ENCODE measurements at places on chromosomes 5 and 9.

DNA sequence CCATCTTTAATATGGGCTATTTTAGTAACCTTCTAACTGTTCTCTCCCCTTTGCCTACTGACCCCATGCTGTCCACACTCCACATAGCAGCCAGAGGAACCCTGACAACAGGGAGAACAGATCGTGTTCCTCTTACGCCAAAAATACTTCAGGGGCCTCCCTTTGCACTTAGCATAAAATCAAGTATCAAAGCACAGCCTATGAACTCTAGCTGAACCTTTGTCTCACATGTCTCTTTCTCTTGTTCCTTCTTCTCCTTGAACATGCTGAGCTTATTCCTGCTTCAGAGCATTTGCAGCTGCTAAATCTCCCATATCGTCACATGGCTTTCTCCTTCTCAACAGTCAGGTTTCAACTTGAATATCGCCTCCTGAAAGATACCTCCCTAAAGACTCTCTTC lies 698.8 kb upstream of the C9orf72 start:
- no peak for DNase-seq

DNA sequence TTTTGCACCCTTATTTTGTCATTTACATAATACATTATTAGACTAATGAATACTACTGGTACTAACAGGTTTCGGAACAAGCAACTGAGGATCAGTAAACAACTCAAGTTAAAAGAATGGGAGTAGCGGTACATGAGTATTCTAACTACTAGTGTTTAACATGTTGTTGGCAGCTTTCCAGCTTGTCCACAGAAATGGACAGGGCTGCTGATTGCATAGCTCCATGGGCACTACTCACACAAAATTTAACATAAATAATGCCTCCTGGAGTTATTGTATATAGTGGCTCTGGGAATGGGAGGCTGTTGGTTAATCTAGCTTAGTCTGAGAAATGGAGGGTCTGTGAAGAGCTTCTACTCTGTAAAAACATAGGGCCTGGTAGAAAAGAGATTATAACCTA lies 6.7 kb downstream of the NCBP1 start:
- DNase-seq: no peak

DNA sequence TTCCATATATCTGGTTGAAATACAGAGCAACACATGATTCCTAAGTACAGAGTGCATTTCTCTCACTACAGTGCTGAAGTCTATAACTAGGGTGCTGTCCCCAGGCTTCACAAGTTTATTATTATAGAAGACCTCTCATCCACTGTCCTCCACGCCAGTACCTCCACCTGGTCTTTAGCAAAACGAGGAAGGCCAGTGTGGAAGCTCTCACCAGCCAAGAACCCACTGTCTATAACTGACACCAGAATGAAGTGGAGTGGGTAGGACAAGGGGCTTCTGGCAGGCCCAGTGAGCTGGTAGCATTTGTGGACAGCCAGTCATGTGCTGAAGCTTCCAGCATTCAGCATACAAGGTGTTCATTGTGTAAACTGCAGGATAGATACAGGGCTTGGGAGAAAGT lies 430.7 kb downstream of the GADD45G start:
- DNase-seq: no peak

DNA sequence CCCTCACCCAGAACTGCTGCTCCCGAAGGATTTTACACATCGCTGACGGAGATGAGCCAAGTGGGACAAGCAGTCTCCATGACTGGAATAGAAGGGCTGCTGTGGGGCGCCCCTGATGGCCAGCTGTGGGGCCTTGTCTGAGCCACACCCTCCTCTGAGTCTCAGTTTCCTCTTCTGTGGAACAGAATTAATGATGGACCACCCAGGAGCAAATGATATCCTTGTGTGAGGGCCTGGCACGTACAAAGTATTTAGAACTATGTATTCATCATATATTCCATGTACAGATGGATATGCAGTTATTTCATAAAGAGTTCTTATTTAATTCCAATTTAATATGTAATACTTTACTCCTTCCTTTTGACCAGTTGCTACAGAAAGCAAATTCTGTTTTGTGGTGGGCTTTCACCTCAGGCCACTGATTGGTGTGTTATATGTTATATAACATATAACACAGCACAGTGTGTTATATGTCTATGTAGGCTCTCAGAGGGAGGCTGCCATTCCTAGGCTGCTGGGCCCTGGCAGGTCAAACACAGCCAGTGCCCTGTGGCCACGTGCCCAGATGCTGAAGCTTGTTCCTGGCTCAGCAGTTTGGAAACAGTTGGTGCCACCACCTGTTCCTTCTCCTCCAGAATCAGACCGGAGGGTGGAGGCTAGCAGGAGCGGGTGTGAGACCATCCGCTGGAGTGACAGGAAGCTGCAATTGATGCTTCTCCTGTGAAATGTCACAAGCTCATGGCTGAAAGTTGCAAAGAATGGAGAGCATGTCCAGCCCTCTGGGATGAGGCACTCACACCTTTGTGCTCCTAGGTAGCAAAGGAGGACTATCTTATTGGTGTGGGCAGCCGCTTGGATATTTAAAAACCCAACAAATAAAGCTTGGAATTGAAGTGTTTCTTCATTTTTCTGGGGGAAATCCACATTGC lies 4.4 kb upstream of the FGD3 start:
- no peak for DNase-seq

GRCh38 chr5:172911628-172911880 lies 47.7 kb upstream of the RPL26L1 start:
- DNase-seq: no peak

- DNase-seq: no peak
Measured at GRCh38 chr5:79990205-79990597, 861 bp downstream of the MTX3 start.

DNA sequence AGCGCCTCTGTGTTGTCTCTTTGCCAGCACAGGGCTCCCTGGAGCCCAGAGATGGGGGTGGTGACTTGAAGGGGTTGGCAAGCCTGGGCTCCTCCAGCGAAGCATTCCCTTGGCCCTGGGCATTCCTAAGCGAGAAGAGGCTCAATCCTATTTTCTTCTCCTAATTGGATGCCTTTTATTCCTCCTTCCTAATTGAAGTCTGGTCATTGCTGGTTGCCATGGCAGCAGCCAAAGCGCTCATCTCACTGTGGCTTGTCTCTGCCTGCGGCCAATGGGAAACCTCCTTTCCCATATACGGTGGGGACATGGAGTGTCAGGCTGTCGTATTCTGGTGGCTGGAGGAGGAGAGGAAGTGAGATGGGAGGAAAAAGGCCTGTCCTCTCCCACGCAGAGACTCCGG lies 52.3 kb upstream of the RARS1 start:
- no peak for DNase-seq

GRCh38 chr5:97838214-97838613 lies 655.2 kb upstream of the RIOK2 start:
- no peak for DNase-seq

DNA sequence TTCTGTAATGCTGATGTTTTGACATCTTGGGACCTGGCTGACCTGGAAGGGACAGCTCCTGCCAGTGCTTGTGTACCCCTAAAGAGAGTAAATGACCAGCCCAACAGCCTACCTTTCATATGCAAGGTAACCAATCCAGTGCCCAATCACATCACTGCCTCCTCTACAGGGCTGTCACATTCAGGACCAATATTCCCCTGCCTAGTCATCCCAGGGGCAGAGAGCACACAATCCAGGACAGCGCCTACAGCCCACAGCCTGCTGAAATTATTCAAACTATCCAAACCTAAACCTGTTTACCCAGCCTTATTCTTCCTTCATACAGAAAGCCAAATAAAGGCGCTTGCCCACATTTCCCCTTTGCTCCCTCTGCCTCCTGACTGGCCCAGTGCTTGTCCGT lies 284.1 kb downstream of the CTNND2 start:
- DNase-seq: no peak

- DNase-seq: no peak
Measured at GRCh38 chr5:81268521-81269196, 32.7 kb upstream of the ZCCHC9 start.

- no peak for DNase-seq
Measured at GRCh38 chr9:33249983-33250382, 10.0 kb downstream of the SPINK4 start.

GRCh38 chr5:150540615-150541396 lies 32.9 kb downstream of the NDST1 start:
- DNase-seq: no peak

GRCh38 chr5:111738118-111738517 lies 18.9 kb downstream of the NREP start:
- DNase-seq: no peak

- DNase-seq: no peak
Measured at GRCh38 chr9:132945186-132946130, 1.0 kb upstream of the TSC1 start.

GRCh38 chr5:179343719-179344430 lies 1.4 kb downstream of the ADAMTS2 start:
- no peak for DNase-seq

- DNase-seq: no peak
Measured at GRCh38 chr5:137122075-137122474, 377.1 kb downstream of the SPOCK1 start.

- no peak for DNase-seq
Measured at GRCh38 chr5:83848941-83849340, 128.3 kb upstream of the HAPLN1 start.

DNA sequence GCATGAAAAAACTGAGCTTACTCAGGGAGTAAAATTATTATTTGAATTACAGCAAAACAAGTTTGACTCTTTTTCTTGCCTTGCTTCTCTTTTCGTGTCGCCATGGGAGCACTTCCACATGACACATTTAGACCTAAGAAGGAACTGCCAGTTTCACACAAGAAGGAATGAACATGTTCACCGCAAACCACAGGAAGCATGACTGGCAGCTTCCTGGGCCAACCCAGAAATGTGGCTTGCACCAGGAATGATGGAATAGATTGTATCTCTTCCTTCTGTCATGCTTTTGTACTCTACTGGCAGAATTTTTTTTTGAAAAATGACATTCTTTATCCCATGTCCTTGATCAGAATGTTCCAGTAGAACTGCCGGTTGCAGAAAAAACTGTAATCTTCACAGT lies 32.9 kb upstream of the MAN2A1 start:
- no peak for DNase-seq

GRCh38 chr5:59557572-59557971 lies 336.0 kb downstream of the PDE4D start:
- DNase-seq: no peak

DNA sequence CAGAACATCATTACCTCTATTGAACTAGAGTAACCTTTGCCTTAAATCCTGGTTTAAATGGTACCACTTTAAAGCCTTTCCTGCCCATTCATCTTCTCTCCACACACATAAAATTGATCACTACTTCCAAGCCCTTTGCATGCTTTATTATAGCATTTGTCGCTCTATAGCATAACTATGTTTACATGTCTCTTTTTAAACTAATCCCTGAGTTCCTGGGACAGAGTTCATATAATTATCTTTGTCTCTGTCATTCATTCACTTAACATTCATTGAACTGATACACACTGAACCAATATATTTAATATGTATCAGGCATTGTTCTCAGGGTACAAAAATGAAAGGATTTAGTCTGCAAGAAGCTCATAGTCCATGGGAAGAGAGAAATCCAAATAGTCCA lies 37.3 kb downstream of the RECK start:
- no peak for DNase-seq

- no peak for DNase-seq
Measured at GRCh38 chr9:134969156-134970045, 51.7 kb upstream of the FCN1 start.

DNA sequence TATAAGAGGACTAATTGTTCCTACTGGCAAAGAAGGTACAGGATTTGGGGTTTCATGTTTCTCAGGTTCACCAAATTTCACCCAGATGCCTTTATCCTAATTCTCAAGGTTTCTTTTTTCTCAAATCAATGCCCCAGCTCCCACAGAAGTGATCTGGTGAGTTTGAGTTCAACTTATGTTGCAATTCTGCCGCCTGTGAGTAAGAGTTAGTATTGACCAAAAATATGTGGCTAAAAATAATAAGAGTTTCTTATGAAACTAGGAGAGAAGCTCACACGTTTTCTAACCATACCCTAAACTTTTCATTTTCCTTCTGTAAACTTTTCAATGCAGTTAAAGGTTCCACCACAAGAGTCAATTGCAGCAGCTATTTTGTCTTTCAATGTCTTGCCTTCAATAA lies 15.1 kb downstream of the SLCO6A1 start:
- no peak for DNase-seq

DNA sequence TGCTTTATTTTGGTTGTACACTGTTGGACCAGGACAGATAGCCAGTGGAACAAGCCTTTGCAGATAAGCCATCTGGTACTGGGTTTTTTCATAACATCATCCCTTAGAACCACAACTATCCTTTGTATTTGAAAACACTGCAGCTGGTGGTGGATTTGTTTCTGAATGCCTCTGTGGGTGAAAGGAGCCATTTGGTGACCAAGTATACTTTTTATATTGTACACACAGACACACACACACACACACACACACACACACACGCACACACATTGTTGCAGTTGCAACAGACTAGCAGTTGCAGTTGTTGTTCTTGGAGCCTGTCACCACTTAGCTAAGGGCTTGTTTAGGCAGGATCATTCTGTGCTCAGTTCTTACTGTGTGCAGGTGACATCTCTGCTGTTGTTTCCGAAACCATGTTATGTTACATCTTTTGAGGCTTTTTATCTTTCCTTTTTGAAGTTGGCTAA lies 22.9 kb upstream of the CAVIN4 start:
- DNase-seq: no peak

DNA sequence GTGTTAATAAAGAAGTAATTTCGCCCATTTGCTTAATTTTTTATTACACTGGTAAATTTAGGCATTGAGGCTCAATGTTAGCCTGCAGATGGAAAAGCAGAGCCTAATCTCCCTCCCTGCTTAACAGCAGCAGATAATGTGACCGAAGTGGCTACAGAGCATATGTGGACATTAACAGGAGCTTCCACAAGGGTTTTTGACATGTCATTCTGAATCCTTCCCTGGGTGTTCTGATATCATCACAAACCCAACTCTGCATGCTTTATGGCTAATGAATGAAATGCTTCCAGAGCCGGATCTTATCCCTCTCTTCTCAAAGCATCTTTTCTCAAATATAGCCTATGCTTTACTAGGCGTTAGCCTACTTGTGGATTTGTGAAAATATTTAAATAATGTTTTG lies 208.6 kb downstream of the CAAP1 start:
- DNase-seq: no peak

DNA sequence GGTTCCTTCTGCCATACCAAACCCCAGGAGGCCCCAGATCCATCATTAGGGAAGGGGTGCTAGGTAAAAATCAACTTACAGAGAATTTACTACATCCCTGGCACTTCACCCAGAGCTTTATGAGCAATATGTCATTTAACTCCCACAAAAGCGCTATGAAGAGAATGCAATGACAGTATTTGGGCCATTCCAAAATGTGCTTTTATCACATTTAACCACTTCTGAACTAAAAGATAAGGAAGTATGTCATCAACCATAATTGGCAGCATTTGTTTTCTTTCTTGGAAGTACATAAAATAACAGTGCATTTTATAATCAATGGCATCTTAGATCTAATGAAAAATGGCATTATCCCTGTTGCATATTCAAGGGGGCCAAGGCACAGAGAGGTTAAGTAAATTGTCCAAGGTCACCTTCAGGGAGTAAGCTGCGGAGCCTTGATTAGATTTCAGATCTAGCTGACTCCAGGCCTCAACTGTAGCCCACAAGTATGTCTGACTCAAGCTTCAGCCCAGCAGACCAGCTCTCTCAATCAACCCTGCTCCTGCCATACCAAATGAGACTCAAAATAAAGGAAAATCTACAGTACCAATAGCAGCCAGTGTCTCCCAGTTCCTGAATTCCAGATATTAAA lies 16.5 kb downstream of the SH3TC2 start:
- no peak for DNase-seq

All from activated CD8-positive, alpha-beta memory T cell treated with anti-CD3 and anti-CD28 coated beads for 4 hours (primary cell).